Activated CD8-positive, alpha-beta memory T cell treated with anti-CD3 and anti-CD28 coated beads for 4 hours (primary cell): ENCODE measurements at places on chromosomes 13 and 19.
A peak's percentile ranks its signal among the peaks of the same experiment; 100 is the strongest.

GRCh38 chr13:80012251-80012650 lies 328.7 kb downstream of the SPRY2 start:
- no peak for DNase-seq

- no peak for DNase-seq
Observed at GRCh38 chr19:54459282-54460229, 4.0 kb downstream of the LENG9 start.

GRCh38 chr19:17841810-17842662 lies 5.7 kb downstream of the JAK3 start:
- DNase-seq = no peak

GRCh38 chr19:275958-276646 lies 15.1 kb downstream of the PLPP2 start:
- DNase-seq = no peak

GRCh38 chr13:50693727-50694126 lies 149.8 kb downstream of the DLEU7 start:
- DNase-seq = no peak

- DNase-seq = no peak
Observed at GRCh38 chr13:111115061-111115964, at the start of gene ARHGEF7. Gene ARHGEF7, plus strand, starts transcription at chr13:111115310. Its CDS starts 217 bp downstream, at chr13:111115527.

- DNase-seq = no peak
Observed at GRCh38 chr13:50844084-50844875, 788 bp upstream of the DLEU7 start.

GRCh38 chr19:14114854-14115253 lies 2.7 kb downstream of the PRKACA start:
- no peak for DNase-seq

DNA sequence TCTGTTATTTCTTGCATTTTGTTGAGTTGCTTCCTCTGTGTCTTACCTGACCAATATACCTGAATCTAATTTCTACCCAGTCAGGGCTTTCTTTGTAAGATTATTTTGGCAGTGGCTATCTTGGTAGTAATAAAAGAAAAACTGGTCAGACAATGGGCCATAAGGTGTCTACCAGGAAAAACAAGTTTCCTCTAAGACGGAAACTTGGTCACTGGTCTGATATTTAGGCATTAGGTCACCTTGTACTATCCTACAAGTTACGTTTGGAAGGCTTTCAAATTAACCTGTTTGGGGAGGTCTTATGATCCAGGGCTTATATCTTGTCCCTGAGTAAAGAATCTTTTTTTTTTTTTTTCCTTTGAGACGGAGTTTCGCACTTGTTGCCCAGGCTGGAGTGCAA lies 9.2 kb downstream of the ZNF823 start:
- DNase-seq = no peak

DNA sequence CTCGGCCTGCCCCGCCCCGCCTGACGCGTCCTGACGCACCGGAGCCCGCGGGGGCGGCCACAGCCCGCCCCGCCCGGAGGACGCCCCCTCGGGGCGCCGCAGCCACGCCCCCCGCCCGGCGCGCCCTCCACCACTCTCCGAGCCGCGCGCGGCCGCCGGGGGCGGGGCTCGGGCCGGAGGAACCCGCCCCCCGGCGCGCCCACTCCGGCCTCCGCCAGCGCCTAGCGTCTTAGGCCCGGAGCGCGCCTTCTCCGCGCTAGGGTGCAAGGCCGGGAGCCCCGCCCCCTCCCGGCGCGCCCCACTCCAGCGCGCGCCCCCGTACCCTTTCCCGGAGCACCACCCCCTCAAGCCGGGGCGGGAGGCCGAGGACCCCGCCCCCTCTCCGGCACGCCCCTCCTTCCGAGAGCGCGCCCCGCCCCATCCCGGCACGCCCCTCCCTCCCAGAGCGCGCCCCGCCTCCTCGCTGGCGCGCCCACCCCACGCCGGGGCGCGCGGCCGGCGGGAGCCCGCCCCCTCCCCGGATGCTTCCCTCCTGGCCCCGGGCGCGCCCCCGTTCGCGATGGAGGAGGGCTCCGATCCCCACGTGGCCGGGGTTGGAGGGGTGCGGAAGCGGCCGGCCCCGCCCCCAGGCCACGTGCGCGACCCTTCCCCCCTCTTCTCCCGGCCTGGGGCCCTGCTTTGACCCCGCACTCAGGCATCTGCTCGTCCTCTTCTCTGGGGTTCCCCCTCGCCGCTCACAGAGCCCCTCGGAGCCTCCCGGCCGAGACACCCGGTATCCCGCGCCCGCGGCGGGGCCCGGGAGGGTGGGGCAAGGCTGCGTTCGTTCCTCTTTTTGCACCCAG lies 480 bp upstream of the KLF16 start:
- DNase-seq = peak; percentile 91

- no peak for DNase-seq
Observed at GRCh38 chr13:50222569-50223332, 207.5 kb downstream of the KCNRG start.

- no peak for DNase-seq
Observed at GRCh38 chr13:76715621-76716020, 170.6 kb downstream of the KCTD12 start.

- no peak for DNase-seq
Observed at GRCh38 chr19:10761443-10762250, 43.8 kb downstream of the DNM2 start.

DNA sequence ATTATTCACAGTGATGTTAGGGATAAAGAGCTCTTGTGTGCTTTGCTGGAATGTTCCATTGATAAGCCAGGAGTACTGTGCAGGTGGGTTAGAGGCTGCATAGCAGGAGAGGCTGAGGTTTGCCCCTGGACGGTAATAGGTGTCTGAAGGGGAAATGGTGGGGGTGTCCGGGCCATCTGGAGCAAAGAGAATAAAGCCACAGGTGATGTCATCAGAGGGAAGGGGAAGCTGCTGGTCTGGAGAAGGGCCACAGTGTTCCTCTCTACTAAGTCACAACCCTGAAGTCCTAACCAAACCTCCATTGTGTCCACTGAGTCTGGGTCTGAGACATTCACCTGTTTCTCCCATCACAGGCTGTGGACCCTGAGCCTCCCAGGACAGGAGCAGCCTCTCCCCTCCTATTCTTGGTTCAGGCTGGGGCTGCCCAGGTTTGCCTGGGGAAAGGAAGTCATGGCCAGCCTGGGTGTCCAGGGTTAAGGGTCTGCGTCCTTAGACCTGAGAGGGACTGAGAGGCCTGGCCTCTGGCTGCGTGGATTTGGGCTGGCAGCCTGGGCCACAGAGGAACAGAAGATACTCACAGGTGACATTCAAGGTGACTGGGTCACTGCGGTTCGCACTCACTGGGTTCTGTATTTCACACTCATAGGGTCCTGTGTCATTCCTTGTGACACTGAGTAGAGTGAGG lies 6.8 kb downstream of the CEACAM1 start:
- no peak for DNase-seq

GRCh38 chr19:49327878-49328544 lies 3.0 kb upstream of the SLC6A16 start:
- DNase-seq = no peak

GRCh38 chr19:38921420-38922274 lies 8.9 kb downstream of the SARS2 start:
- DNase-seq = no peak

- DNase-seq = peak; percentile 6
Observed at GRCh38 chr19:53365899-53366493, 491 bp downstream of the ZNF525 start.

DNA sequence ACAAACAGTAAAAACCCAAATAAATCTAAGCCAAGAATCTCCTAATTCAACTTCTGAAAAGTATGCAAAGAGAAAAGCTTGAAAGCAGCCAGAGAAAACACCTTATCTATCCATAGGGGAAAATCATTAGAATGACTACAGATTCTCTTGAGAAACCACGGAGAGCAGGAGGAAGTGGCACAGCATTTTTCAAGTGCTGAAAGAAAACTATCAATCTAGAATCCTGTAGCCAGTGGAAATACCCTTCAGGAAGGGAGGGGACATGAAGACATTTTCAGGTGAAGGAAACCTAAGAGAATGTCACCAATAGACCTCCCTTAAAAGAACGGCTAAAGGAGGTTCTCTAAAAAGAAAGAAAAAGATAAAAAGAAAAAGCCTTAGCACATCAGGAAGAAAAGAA lies 66.2 kb upstream of the XPO4 start:
- DNase-seq = no peak

DNA sequence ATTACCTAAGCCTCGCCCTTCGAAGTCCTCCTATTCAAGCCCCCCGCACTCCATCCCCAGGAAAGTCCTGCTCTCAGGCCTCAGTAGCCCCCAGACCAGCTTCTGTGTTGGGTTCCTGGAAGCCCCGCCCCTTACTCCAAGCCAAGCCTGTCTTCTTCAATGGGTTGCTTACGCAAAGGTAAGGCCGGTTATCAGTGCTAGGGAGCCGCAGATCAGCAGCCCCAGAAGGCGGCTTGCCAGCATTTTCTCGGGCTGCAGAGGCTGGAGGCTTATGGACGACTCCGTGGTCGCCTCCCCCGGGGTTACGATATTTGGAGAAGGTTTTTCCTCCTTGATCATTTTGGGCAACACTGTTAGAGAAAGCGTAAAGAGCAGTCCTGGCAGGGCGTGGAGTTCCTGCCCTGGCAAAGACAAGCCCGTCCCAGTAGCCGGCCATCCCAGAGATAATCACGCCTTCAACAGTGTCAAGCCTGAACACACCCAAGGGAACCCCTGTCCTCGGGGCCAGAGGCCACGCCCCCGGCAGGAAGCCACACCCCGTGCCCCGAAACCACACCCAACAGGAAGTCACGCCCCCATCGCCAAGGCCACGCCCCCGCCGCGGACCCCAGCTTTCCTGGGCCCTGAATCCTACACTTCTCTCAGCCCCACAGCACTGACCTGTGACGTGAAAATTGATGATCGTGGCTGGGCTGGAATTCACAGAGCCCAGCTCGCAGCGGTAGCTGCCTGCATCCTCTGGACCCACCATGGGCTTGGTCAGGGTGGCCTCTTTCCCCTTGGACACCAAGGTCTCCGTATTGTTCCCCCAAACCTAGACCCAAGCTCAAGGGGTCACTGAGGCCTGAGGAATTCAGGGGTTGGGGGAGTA lies 954 bp upstream of the RASIP1 start:
- DNase-seq = no peak

DNA sequence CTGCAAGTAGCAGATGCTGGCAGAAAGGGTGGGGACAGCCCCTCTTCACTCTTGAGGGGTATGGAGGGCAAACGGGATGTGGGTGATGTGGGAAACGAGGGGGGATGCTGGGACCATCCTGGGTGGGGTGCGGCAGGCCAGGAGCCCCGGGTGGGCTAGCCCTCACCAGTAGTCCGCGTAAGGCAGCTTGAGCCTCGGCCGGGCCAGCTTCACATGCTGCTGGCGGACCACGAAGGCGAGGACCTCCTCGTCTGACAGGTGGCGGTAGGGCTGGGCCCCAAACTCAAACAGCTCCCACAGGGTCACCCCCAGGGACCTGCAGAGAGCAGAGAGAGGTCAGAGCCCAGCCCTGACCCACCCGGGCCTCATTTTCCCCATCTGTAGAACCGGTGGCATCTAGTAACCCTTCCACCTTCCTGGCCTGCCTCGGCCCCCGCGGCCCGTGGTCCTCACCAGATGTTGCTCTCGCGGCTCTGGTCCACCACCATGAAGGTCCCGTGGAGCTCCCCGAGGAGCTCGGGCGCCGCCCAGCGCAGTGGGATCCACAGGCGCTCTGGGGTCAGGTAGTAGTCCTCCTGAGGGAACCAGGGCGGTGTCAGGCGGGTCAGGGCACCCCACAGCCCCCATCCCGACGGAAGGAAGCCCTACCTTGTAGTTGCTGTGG lies 10.7 kb downstream of the LMTK3 start:
- no peak for DNase-seq

DNA sequence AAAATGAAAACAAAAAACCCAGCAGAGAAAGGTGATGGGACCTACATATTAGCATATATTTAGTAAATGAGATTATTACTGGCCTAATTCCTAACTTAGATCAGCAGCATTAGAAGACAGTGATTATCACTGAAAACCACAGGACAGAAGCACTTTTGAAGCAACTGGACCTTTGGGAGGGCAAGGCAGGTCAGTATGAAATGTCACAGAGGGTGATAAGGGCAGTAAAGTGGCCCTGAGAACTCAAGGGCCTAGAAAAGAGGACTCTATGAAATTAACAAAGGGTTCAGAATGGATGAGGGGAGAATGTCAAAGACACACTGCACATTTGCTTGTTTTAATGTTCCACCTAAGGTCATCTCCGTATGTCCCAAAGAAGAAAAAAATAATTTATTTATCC lies 148.7 kb downstream of the VWA8 start:
- no peak for DNase-seq

DNA sequence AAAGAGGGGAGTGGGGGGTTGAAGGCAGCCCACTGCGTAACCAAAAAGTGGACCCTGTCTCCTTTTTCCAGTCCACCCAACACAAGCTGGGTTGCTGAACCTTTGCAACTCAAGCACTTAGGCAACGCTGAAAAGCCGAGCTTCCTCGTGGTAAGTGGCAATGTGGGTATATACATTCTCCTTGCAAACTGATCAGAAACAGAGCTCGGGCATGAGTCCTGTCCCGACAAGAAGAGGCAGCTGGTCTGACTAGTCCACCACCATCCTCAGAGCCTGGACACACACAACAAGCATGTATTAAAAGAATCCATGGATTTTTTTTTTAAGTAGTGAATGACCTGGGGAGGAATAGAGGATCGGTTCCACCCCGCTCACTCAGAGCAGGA lies 240.6 kb upstream of the ZNF507 start:
- no peak for DNase-seq

DNA sequence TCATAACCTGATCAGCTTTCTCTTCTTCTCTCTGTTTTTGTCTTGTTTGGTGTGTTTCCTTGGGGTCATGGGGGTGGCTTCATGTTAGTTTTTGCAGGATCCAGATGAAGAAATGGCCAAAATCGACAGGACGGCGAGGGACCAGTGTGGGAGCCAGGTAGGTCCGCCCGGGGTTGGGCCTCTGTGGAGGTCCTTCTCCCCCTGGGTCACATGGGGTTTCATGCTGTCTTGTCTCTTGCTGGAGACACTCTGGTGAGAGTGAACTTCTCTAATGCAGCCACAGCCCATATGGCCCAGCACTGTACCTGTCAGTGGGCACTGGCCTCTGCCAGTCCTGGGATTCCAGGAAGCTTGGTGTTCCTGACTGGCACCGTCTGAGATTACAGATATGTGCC lies 1.1 kb downstream of the CCNE1 start:
- DNase-seq = no peak

GRCh38 chr19:47486900-47487299 lies 2.9 kb upstream of the KPTN start:
- no peak for DNase-seq
